Naive thymus-derived CD4-positive, alpha-beta T cell (primary cell): ENCODE measurements at places on chromosomes 2 and 18. TPM values are rescaled to one million over a fixed set of nuclear protein-coding genes. Genes with fewer than 3 reads are reported as not detected.

Gene RND3
- not detected in 2 replicates for total RNA-seq

Gene UGT1A10
- total RNA-seq, result not detected in 2 replicates

Gene AQP12B
- total RNA-seq, result not detected

Gene CWC22
- total RNA-seq, result 14.4 TPM

Gene LDAH
- total RNA-seq, result 29.3 and 29.8 TPM in 2 replicates

Gene SLC19A3
- not detected in 2 replicates for total RNA-seq

Gene MARS2
- total RNA-seq, result 12.1 and 13.6 TPM in 2 replicates

Gene NIF3L1
- 31.4 TPM for total RNA-seq

Gene IL1A
- total RNA-seq, result 0.42 TPM

- no peak for DNase-seq
- H3K27me3 ChIP-seq, result no peaks in the 10 kb centered on the region
- no peaks in the 10 kb centered on the region for H3K36me3 ChIP-seq
- H3K27ac ChIP-seq, result no peak overlapping the region
Measured at GRCh38 chr2:227004482-227004881, 159.5 kb downstream of the COL4A4 start.

- DNase-seq, result no peak
- H3K4me3 ChIP-seq, result no peak overlapping the region
- H3K4me1 ChIP-seq, result peaks cover 7% of the 10 kb centered on the region
Measured at GRCh38 chr2:235952714-235953113, 215.5 kb downstream of the GBX2 start.

DNA sequence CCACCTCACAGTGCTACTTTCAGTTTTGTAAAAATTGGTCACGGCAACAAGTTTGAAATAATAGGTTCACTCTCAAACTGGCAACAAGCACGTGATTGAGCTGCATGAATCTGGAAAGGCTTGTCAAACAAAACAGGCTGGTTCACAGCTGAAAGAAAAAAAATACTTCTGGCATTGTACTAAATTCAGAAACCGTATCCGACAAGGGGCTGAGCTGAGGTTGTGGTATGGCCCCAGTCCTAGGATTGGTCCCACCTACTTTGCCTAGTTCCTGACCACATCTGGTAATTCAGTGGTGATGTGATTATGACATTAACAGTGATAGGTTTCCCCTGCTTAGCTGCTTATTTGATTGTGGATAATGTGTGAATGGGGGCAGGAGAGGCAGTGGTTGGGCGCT is 326.5 kb upstream of the THUMPD2 start:
- no peak overlapping the region for H3K27ac ChIP-seq
- H3K27me3 ChIP-seq, result no peaks in the 10 kb centered on the region
- DNase-seq, result no peak
- H3K4me1 ChIP-seq, result no peaks in the 10 kb centered on the region
- no peaks in the 10 kb centered on the region for H3K36me3 ChIP-seq
- H3K4me3 ChIP-seq, result no peak overlapping the region

DNA sequence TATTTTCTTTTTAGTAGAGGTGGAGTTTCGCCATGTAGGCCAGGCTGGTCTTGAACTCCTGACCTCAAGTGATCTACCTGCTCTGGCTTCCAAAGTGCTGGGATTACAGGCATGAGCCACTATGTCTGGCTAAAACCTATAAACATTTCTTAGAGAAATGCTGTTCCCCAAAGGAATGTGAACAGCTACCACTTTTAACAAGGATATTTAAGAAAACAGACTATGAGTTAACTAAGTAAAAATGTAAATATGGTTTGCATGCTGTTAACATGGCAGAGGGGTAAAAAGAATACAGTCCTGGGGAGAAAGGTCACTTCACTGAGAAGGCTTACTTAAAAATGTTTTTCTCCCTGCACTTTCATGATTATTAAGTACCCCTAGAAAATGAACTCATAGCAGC is 57.1 kb downstream of the SLC16A14 start:
- no peaks in the 10 kb centered on the region for H3K27me3 ChIP-seq
- no peak overlapping the region for H3K4me3 ChIP-seq
- H3K36me3 ChIP-seq, result no peaks in the 10 kb centered on the region
- no peaks in the 10 kb centered on the region for H3K4me1 ChIP-seq
- no peak overlapping the region for H3K27ac ChIP-seq

GRCh38 chr2:1736045-1736444 is 8.3 kb downstream of the PXDN start:
- no peak overlapping the region for H3K4me3 ChIP-seq
- H3K27me3 ChIP-seq, result no peaks in the 10 kb centered on the region
- H3K36me3 ChIP-seq, result no peaks in the 10 kb centered on the region
- DNase-seq, result no peak

- no peak for DNase-seq
- no peak overlapping the region for H3K4me3 ChIP-seq
- H3K36me3 ChIP-seq, result no peaks in the 10 kb centered on the region
- H3K4me1 ChIP-seq, result peaks cover 26% of the 10 kb centered on the region
- H3K27ac ChIP-seq, result no peak overlapping the region
- H3K27me3 ChIP-seq, result no peaks in the 10 kb centered on the region
Measured at GRCh38 chr2:25381502-25381901, 39.8 kb upstream of the DNMT3A start.

GRCh38 chr2:140580532-140581151 is 1550.2 kb downstream of the LRP1B start:
- H3K27ac ChIP-seq, result no peak overlapping the region
- no peaks in the 10 kb centered on the region for H3K27me3 ChIP-seq
- no peaks in the 10 kb centered on the region for H3K36me3 ChIP-seq
- no peak for DNase-seq
- no peaks in the 10 kb centered on the region for H3K4me1 ChIP-seq

GRCh38 chr2:169822036-169822435 is 2.7 kb downstream of the METTL5 start:
- no peak overlapping the region for H3K4me3 ChIP-seq
- H3K27me3 ChIP-seq, result no peaks in the 10 kb centered on the region
- peaks cover 20% of the 10 kb centered on the region for H3K4me1 ChIP-seq

DNA sequence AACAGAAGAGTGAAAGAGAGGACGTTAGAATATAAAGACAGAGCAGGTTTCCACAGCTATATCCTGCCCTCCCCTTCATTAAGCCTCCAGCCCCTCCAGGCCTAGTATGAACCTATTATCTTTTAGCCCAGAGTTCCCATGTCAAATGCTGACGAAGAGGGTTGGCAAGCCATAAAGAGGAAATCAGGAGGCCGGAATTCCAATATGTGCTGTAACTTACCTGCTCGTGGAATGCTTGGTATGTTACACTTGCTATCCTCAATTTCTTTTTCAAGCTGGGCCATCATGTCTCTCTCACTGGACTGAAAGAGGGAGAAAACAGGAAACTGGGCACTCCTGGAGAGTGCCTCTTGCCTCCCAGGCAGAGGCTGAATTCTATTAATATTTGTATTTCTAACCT is 264.1 kb downstream of the TRIB2 start:
- no peaks in the 10 kb centered on the region for H3K36me3 ChIP-seq
- no peak overlapping the region for H3K27ac ChIP-seq
- H3K27me3 ChIP-seq, result no peaks in the 10 kb centered on the region
- H3K4me3 ChIP-seq, result no peak overlapping the region
- no peak for DNase-seq

DNA sequence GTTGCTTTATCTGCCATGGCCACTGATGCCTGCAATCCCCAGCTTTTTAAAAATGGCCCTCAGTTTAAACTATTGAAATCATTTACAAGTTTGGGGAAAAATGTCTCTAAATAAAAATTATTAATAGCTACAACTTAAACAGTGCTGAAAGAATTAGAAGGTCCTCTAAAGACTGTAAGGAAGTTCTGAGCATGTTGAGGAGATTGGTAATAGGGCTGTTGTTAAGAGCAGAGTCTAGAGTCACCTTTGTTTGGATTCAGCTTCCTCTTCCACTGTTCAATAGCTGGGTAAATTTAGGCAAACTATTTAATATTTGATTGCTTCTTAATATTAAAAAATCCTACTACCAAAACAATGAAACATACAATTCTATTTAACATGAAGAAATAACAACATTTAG is 1127.1 kb upstream of the DDX18 start:
- H3K27me3 ChIP-seq, result no peaks in the 10 kb centered on the region
- H3K27ac ChIP-seq, result no peak overlapping the region
- no peak overlapping the region for H3K4me3 ChIP-seq

GRCh38 chr2:44771522-44771921 is 170.0 kb upstream of the SIX3 start:
- H3K4me1 ChIP-seq, result no peaks in the 10 kb centered on the region
- no peaks in the 10 kb centered on the region for H3K36me3 ChIP-seq
- no peak for DNase-seq
- H3K27me3 ChIP-seq, result no peaks in the 10 kb centered on the region
- no peak overlapping the region for H3K4me3 ChIP-seq
